T-helper 1 cell (primary cell): ENCODE measurements at places on chromosomes 2 and 18.

DNA sequence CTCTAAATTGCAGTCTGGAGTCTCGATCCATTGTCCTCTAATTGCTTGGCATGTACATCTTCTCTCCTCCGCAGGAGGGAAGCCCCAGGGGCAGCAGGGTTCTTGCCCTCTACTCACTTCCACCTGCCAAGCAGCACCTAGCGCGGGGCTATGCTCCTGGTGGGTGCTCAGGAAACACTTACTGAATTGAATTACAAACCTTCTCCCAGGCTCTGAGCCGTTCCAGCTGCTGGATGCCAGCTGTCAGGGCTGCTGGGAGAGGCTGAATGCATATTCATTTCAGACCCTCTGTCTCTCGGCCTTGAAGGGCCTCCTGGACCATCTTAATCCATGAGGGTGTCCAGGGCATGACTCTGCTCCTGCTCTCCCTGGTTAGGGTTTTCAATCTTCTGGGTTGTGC lies 94.0 kb downstream of the CELF4 start:
- DNase-seq = no peak

- no peak for DNase-seq
Measured at GRCh38 chr2:206688990-206689389, 29.2 kb downstream of the DYTN start.

DNA sequence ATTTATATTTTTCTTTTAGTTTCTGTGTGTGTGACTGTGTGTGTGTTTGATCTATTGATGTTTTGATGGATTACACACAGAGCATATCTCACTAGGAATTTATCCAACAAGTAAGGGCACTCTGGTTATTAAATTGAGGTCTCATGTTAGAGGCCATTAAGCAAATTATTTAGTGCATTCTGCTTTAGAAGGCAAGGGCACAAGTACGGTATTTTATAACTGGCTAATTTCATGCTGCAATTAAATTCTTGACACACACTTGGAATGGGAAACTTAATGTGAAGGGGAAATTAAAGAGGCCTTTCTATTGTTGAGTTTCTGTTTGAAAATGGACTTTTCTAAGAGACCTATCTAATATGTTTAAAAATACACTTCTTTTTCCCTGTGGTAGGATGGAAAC lies 25.8 kb downstream of the NYAP2 start:
- no peak for DNase-seq

DNA sequence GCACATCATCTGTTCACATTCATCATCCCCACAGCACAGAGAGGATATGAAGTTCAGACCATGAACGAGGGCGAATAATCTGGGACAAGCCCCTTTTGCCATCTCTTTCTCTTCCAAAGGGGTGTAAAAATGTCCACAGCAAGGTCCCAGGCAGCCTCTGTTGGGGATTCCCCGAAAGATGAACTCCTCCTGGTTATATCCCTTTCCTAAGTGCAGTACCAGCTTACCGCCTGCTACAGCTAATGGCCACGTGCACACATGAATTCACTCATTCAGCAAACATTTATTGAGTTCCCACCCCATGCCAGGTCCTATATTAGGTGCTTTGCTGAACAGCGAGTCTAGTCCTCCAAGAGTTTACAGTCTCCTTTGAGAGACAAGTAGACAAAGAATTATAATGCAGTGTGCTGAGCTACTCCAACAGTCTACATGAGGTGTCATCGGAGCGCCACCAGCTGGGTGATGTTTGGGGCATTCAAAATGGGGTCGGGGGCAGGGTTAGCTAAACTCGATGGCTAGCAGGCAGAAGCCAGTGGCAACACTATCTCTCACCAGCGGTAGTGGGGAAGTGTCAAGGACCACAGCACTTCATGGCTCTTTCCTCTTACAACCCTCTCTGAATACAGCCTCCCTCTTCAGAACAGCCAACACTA lies 228.9 kb downstream of the TMEM163 start:
- no peak for DNase-seq

- no peak for DNase-seq
Measured at GRCh38 chr2:28688818-28689217, 62.8 kb upstream of the PPP1CB start.
